ENCODE measurements at places on chromosomes 7 and 10.
A peak's percentile ranks its signal among the peaks of the same experiment; 100 is the strongest.

- DNase-seq = no peak
Measured at GRCh38 chr10:75766106-75766505, 334.7 kb downstream of the LRMDA start.

- no peak for DNase-seq
Measured at GRCh38 chr10:70048030-70048723, 4.5 kb upstream of the MACROH2A2 start.

DNA sequence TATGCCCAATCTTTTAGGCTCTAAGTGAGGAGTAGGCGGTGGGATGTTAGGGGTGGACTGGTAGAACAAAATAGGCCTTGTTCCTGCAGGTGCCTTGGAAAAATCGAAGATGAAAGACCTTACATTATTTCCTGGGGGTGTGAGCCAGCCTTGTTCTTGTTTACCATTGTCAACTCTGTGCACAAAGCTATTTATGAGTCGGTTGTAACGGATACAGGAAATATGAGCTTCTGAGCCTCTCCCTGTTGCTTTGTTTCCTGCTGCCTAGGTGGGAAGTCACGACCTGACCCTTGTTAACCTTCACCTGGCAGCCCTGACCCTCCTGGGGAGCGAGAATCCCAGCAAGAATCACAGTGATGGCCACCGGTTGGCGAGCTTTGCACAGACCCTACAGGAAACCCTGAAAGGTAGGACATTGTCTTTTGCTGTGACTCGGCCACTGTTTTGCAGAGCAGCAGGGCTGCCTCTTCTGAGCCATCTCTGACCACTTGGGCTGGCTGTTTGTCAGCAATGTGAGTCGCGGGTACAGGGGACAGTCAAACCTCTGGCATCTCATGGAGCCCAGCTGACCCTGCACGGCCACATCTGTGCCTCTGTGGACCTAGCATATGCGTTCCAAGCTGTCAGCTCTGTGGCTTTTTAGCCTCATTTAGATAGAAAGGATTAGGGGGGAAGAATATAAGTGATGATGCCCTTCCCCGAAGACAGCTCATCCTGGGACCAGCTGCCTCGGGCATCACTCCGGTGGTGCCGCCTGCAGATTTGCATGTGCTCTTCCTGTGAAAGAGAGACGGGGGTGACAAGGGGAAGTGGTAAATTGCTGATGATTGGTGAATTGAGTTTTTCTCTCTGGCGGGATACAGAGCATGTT lies 102.1 kb upstream of the ANLN start:
- DNase-seq = peak; percentile 13

DNA sequence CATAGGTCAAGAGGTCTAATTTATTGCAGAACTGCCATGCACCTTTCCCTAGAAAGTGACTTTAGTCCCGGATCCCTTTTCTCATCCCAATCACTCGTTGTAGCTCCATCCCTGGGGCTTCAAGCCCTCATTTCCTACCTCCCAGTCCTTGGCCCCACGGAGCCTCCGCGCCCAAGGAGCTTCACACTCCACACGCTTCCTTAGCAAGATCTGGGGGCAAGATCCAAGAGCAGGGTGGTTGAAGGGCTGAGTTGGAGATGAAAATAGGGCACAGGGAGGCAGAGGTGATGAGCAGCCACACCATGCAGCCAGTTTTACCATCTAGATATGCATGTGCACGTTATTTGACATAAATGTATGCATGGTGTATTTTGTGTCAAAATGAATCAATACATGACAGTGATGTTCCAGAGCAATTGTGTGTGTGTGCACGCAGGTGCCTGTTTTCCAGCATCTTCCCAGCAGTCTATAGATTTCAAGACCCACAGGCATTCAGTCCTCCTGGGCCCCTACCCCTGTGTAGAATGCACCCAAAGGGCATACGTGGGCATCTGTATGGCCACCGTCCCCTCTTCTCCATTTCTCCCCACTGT lies 6.0 kb upstream of the TRPV6 start:
- no peak for DNase-seq

GRCh38 chr10:60611291-60611747 lies 167.0 kb upstream of the CDK1 start:
- DNase-seq = no peak

DNA sequence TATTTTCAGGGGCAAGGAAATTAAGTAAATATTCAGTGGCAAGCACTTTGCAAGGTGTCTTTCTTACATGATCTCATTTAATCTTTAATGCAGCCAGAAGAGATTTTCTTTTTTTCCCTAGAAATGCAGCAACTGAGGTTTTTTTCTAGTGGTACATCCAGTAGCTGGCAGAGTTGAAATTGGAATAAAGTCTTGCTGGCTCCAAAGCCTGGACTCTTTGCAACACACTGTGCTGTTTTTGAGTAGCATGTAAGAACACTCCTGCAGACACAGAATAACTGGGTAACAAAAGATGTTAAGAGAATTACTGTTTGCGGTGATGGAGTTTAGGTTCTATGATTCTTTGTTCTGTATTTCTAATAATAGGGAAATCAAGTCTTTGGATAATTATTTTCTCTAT lies 123.6 kb downstream of the PON1 start:
- DNase-seq = no peak

DNA sequence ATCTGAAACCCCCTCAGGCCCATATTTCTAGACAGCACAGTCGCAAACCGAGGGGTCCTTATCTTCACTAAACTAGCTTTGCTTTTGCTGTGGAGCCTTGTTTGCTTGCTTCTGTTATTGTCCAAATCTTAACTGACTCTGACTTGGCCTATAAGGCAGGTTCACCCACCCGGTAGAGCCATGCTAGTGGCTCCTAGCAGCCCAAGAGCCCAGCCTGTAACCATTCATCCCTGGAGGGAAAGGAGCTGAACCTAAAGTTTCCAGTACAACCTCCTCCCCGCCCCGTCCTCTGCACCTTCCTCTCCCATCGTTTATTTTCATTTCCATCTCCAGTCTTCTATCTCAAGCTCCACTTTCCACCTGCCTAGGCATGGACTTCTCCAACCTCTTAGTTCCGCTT lies 345.7 kb downstream of the PTPRN2 start:
- DNase-seq = no peak

DNA sequence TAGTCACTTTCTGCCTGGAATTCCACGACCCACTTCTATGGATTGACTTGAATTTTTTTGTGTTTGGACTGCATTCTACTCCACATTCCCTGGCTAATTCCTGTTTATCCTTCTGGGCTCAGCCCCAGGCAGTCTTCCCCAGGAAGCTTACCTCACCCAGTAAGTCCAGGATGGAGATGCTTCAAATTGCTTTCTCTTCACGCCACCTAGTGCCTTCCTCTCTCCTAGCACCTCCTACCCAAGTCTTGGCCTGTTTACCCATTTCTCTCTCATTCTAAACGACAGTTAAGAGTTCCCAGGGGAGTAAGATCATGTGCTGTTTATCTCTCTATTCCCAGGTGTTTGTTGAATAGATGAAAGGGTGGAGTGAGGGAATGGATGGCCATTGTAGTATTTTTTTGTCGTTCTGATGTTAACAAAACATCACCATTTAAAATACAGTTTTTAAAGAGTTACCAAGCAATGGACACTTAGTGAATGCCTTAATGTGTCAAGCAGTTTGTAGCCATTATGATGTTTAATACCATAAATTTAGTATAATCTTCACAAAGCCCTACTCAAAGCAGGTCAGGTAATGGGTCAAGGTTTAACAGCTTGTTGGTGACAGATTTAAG lies 45.5 kb upstream of the TARP start:
- no peak for DNase-seq

- no peak for DNase-seq
Measured at GRCh38 chr10:43013065-43013464, 63.8 kb upstream of the RET start.

GRCh38 chr10:112663234-112664125 lies 216.5 kb downstream of the VTI1A start:
- no peak for DNase-seq

Data from activated CD4-positive, CD25-positive, alpha-beta regulatory T cell treated with anti-CD3 and anti-CD28 coated beads, Interleukin-2, amount 50 U/mL, for 16 hours (primary cell).